ENCODE measurements at places on chromosomes 7 and 10.
A peak's percentile ranks its signal among the peaks of the same experiment; 100 is the strongest.

GRCh38 chr7:16661924-16662323 is 15.9 kb downstream of the BZW2 start:
- DNase-seq: no peak

- DNase-seq: no peak
Observed at GRCh38 chr7:84502239-84502638, 307.6 kb upstream of the SEMA3A start.

- no peak for DNase-seq
Observed at GRCh38 chr10:70650718-70651117, 21.6 kb upstream of the ADAMTS14 start.

- DNase-seq: no peak
Observed at GRCh38 chr7:73977619-73978618, 50.1 kb upstream of the ELN start.

GRCh38 chr7:46178661-46179060 is 257.6 kb upstream of the IGFBP3 start:
- no peak for DNase-seq

GRCh38 chr7:140006600-140006999 is 56.2 kb downstream of the PARP12 start:
- no peak for DNase-seq

DNA sequence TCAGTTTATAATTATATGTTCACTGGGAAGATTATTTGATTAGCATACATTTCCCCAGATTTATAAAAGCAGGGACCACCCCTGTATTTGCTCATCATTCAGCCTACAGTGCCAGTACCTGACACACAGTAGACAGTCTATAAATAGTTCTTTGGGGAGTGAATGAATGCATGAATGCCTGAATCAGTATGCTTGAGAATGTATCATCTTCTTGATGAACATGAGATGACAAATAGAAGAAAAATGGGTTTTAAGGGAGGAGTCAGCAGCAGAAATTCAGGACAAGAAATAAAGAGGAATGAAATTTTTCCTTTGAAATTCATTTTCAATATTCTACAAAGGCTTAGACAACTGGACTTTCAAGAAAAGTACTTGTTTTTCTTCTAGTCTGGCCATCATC is 295.8 kb upstream of the LRRTM3 start:
- DNase-seq: no peak

DNA sequence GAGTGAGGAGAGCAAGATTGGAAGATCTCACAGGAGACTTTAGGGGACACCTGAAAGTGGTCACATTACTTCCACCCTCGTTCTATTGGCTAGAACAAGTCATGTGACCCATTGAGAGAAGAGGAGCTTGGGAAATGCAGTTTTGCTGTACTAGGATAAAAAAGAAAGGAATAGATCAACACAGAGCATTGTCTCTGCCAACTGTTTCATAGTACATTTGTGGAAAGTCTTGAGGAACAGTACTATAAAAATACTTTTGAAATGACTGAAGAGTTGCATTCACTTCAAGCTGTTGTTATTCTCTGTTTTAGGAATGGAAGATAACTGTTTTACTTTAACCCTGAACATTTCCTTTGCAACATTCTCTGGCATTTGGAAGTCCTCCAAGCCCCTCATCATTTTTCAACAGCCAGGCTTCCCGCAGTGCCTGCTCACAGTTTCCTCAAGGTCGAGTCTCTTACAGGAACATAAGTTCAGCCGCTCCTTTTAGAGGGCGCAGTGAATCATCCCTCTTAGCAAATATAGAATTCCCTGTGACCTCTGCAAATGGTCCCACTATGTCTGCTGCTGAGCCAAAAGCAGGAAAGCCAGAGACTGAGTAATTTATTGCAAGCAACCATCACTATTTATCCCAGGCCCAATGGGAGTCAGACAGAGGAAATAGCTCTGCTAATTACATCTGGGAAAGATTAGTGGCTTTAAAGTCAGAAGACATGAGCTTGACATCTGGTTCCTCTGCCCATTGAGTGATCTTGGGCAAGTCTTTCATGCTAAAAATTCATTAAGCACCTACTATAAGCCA is 40.7 kb downstream of the MRPL32 start:
- DNase-seq: peak; percentile 98

DNA sequence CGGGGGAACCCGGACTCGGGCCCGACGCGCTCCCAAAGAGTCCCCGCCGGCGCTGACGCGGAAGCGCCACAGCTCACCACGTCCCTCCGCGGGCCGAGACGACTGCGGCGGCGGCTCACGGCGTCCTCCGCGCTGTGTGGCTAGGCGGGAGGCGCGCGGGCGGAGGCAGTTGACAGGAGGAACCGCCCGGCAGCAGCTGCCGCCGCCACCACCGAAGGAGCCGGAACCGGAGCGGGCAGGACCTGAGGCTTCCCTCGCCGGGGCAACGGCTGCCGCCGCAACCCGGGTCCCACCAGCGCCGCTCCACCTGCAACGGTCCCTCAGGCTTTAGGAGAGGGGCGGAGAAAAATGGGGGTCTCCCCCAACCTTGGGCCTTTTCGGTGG is 334 bp downstream of the ZNF800 start:
- DNase-seq: no peak

DNA sequence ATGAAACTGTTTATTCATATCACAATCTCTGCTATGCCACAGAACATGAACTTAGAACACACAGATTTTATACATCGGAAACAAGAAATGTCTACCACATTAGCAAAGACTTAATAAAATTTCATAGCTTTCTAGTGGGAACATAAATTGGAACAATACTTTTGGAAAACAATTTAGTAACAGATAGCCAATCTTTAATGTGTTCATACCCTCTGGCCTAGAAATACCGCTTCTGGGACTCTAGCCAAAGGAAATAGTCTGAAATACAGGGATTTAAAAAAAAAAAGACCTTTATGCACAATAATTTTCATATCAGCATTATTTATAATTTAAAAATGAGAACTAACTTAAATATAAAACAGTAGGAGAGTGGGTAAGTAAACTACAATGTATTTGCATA is 168.5 kb downstream of the PLXNA4 start:
- no peak for DNase-seq

- no peak for DNase-seq
Observed at GRCh38 chr10:11684717-11685645, 57.2 kb upstream of the ECHDC3 start.

DNA sequence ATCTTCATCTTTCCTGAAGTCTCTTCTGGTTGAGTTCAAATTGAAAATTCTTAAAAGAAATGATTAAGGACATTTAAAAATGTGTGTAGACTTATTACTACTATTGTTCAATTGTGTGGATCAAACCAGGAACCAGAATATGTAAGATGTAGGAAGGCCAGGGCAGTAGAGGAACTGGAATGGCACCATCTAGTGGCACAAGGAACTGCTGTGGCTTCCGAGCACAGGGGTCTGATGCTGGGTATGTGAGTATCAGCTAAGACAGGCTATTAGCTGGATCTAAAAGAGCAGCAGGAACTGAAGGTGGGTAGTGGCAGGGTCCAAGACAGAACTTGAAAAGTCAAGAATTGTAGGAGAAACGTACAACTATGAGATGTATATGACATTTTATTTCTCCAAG is 247.3 kb downstream of the SEMA3A start:
- no peak for DNase-seq

DNA sequence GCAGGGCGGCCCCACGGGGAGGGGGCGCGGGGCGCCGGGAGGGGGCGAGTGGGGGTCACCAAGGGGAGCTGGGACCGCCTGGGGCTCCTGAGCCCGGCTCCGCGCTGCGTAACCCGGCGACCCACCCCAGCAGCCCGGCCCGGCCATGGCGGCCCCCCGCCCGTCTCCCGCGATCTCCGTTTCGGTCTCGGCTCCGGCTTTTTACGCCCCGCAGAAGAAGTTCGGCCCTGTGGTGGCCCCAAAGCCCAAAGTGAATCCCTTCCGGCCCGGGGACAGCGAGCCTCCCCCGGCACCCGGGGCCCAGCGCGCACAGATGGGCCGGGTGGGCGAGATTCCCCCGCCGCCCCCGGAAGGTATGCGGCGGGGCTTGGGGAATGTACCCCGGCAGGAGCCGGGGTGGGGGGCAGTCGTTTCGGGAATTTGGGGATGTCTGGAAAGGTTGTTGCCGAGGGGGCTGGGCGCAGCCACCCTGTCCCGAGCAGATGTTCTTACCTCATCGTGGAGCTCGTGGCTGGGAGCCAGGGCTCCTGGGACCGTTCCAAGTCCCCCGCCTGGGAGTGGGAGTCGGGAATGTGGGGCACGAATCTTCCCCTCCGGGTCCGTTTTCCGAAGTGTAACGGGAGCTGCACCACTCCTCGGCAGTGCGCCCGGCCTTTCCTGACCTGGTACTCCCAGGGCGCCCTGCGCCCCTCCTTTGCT is 431 bp downstream of the ZYX start:
- DNase-seq: no peak

DNA sequence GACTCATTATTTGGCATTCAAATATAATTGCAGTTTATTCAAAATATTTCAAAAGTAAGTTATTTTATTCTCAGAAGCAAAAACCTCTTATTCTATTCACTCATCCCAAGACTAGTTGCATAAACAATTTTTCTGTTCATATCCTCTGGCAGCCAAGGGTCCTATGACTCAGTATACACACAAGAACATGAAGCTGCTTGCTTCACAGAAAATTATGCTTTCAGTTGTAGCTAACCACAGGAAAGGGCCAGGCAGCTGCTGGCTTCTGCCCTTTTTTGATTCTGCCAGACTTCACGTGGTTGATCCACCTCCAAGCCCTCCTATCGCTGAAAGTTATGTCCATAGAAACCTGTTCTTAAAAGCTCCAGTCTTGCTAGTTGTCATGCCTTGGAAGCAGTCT is 108.8 kb downstream of the ABCA13 start:
- peak; percentile 34 for DNase-seq

- no peak for DNase-seq
Observed at GRCh38 chr10:133420579-133420978, 3.8 kb downstream of the SPRN start.

DNA sequence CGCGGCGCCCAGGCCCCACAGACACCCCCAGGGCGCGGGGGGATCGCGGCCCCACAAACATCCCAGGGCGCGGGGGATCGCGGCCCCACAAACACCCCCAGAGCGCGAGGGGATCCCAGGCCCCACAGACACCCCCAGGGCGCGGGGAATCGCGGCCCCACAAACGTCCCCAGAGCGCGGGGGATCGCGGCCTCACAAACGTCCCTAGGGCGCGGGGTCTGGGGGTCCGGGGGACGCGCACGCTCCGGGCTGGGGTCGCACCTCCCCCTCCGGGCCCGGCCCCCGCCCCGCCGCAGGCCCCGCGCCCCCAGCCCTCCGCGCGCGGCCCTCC is 382 bp downstream of the DIP2C start:
- no peak for DNase-seq

DNA sequence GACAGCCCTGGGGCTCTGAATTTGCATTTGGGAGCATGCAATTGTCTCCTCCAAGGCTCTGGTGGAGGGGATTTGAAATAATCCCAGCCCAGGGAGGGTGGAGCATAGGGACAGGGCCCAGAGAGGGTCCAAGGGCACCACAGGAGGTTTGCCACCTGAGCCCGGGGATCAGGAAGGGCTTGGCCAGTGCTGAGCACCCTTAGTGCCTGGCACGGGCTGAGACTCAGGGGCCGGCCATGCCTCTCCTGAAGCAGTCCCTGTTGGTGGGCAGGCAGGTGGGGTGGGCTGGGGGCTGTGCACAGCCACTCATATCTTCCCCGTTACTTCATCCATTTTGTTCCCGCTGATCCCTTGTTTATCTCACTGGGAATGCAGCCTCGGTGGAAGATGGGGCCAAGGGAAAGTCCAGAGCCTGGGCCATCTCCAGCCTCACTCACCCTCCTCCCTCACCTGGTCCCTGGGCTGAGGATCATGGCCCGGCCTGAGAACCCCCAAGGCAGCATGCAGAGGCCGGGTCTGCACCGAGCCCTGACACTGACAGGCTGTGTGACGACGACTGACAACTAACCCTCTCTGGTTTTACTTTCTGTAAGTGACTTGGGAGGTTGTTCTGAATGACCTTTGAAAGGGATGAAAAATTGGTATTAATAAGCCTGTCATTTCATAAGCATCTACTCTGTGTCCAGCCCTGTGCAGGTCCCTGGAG is 38.5 kb downstream of the KCTD7 start:
- no peak for DNase-seq

DNA sequence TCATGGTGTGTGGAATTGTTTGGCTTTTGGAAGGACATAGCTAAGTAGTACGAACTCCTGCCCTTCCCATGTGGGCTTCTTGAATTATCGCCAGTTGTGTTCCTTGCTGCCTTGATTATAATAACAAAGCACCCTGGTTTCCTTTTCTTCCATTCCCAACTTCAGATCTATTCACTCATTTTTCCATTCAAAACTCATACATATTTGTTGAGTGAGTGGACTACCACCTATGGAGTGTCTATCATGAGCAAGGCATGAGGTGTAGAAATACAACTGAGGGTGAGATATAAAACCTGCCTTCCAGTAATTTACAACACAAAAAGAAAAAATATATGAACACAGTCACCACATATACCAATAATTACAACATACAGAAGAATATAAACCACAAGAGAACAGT is 4.9 kb upstream of the COL17A1 start:
- no peak for DNase-seq

DNA sequence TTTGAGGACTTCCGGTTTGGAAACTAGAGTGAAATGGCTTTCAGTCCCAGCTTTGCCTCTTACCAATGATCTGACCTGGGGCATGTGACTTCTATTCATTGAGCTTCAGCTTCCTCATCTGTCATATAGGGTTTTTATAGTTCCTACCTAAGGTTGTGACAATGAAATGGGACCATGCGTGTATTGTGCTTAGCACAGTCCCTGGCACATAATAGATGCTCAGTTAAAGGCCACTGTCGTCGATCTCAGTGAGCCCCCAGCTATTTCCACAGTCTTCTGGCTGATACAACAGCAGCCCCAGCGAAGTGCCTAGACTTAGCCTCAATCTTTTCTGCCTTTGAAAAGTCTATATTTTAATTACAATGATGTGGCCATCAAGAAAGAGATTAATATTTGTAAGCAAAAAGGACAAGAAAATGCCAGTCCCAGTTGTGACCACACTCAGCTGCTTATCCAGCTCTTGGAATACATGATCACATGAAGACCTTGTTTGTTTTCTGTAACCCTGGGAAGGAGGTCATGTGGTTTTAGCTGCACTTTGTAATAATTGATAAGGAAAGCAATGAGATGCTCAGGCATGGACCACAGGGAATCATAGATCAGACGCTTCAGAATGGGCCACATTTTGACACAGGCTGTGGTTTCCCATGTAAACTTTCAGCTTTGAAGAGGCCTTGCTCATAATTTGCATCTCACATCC is 44.6 kb downstream of the VWA2 start:
- DNase-seq: no peak

- no peak for DNase-seq
Observed at GRCh38 chr7:150988230-150989226, 2.3 kb upstream of the NOS3 start.

DNA sequence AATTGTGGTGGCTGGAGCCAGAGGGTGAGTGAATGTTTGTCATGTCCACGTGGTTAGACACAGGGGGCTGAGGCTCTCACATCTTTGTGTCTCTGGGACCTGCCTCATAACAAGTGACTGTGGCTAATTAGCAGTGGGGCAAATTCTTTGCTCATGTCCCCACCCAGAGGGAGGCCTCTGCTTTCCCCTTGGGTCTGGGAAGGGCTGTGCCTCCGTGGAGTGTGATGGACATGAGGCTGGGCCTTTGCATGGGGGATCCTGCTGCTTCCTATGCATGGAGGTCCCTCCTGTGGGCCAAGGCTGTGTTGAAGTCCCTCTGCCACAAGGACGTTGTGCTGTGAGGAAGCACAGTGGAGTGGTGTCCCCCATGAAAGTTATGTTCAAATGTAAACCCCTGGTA is 327.4 kb upstream of the SHH start:
- no peak for DNase-seq

GRCh38 chr10:67808704-67809103 is 29.3 kb downstream of the DNAJC12 start:
- DNase-seq: no peak

- DNase-seq: no peak
Observed at GRCh38 chr7:23276376-23276775, 22.8 kb upstream of the MALSU1 start.

All from brain pericyte (primary cell).